Stomach (tissue), 19 donors: ENCODE measurements at places on chromosomes 5 and 9. TPM values are rescaled to one million over a fixed set of nuclear protein-coding genes. Genes with fewer than 3 reads are reported as not detected.
A peak's percentile ranks its signal among the peaks of the same experiment; 100 is the strongest.

DNA sequence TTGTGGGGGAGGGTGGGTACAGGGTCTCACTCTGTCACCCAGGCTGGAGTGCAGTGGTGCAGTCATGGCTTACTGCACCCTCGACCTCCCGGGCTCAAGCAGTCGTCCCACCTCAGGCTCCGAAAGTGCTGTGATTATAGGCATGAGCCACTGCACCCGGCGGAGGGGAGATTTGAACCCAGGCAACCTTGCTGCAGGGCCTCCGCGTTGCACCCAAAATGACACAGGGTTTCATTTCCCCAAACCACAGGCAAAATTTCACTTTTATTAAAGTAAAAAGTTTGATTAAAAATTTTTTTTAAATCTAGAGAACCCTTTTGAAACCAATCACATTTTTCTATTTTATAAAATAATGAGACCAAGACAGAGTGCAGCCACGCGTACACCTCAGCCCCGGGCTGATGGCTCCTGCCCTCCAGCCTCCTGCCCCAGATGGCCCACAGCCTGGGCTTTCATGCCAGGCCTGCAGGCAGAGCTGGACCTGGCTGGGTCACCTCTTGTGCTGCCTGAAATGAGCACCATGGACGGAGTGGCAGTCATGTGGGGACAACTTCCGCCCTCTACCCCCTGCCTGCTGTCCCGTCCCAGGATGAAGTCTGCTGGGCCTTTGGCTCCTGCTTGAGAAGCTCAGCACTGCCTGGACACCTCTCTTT, 30.5 kb downstream of the USP20 start:
- no peak for DNase-seq

GRCh38 chr9:109781541-109782197, 1.7 kb downstream of the PALM2AKAP2 start:
- peak; percentile 34 for DNase-seq

DNA sequence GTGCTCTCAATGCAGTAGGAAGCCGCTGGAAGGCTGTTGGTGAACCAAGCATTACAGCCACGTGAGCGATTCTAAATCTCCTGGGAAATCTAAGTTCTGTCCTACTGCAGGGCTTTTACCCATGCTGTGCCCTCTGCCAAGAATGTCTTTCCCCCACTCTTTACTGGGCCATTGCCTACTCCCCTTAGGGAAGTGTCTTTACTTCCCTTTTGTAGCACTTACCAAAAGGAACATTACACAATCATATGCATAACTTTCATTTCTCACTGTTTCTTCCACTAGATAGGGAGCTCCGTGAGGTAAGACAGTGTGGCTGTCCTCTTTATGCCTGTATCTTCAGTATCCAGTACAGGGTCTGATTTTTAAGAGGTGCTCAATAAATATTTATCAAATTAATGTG, 241.7 kb upstream of the NR4A3 start:
- no peak for DNase-seq

- DNase-seq: no peak
Observed at GRCh38 chr9:109120204-109120789, 550 bp upstream of the TMEM245 start.

DNA sequence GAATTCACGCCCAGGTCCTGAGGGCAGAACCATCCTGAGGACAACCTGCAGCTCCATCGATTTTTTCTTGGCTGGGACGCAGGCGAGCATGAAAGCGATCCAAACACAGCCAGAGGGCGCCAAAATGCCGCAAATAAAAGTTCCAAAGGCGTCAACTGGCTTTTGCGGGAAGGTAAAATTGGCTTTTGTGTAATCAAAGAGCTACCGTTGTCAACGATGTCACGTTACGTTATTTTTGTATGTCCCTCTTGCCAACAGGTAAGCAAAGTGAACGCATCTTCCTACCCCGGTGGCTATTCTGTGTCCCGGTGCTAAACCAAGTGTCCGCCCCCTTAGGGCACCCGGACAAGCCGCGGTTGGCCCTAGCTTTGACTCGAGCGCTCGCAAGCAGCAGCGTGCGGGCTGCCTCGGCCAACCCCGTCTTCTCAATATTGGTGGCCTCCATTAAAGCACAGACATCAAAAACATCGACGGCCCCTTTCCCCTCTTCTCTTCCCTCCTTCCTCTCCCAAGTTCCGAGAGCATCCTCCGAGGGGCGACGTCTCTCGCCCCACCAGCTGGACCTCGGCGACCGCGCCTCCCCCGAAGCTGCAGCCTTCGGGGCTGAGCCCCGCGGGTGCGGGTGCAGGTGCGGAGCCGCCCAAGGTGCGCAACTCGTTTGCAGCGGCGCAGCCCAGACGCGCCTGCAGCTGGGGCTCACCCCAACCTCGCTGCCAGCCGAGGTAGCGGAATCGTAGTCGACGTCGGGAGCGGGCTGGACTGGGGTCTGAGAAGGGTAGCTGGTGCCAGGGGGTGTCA, 1.1 kb upstream of the BASP1 start:
- peak; percentile 94 for DNase-seq

GRCh38 chr9:18684593-18685317, 210.8 kb downstream of the ADAMTSL1 start:
- no peak for DNase-seq

- no peak for DNase-seq
Observed at GRCh38 chr5:61697809-61698558, 365.9 kb downstream of the ZSWIM6 start.

DNA sequence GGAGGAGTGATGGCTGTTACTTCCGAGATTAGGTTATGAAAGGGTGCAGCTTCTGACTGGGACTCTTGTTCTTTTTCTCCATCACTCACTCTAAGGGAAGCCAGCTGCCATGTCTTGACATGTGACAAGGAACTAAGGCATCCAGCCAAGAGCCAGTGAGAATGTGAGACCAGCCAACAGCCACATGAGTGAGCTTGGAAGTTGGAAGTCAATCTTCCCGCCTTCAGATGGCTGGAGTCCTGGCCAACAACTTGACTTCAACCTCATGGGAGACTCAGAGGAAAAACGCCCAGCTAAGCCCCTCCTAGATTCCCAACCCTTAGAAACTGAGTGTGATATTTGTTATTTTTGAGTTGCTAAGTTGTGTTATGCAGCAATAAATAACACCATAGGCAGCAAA, 201.1 kb downstream of the SNX18 start:
- peak; percentile 30 for DNase-seq

DNA sequence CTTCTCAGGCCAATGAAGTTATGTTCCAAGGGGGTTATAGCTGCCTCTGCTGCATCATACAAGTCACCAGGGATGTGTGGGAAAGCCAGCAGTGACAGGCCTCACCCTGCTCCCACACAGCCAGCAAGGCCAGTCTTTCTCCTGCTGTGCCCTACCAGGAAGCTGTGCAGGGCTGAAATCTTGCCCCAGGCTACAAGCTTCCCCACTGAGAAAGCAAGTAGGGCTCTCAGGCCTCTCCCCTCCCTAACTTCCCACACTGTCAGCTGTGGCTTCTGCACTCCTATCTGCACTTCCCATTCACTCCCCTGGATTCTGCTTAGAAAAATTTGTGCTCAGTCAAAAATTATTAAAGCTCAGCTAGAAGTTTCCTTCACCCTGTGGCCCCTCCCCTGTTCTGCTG, 611.2 kb upstream of the ZNF608 start:
- no peak for DNase-seq

DNA sequence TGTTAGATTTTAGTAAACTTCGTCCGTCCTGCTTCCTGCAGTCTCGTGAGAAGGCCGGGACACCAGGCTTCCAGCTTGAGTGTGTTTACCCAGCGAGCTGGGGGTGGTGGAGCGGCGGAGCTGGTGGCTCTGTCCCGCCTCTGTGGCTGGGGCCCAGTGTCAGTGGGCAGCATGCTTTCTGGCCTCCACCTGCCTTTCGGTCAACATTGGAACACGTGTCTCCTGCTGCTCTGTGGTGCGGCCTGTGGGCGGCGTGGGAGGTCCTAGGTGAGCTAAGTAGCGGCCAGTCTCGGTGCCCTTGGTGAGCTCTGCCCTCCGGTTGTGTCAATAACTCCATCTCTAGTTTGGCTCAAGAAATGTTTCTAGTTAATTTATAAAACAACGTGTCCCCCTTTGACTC, 125.9 kb downstream of the GADD45G start:
- peak; percentile 87 for DNase-seq

DNA sequence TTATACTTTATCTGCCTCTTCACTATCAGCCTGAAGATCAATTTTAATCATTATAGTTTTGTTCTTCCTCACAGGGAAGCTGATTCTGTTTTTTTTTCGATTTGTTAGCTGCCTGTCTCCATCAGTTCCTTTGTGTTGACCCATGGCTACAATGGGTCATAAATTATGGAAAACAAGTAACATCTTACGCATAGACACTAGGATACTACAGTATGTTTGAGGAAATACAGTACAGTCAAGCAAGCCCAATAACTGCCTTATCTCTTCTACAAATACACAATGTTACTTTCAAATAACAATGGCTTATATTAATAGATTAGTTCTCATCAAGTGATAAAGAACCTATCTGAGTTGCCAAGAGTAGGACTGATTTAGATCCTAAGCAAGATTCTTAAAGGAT, 160.5 kb upstream of the FREM1 start:
- no peak for DNase-seq

GRCh38 chr5:66642538-66642937, 46.3 kb downstream of the MAST4 start:
- no peak for DNase-seq

DNA sequence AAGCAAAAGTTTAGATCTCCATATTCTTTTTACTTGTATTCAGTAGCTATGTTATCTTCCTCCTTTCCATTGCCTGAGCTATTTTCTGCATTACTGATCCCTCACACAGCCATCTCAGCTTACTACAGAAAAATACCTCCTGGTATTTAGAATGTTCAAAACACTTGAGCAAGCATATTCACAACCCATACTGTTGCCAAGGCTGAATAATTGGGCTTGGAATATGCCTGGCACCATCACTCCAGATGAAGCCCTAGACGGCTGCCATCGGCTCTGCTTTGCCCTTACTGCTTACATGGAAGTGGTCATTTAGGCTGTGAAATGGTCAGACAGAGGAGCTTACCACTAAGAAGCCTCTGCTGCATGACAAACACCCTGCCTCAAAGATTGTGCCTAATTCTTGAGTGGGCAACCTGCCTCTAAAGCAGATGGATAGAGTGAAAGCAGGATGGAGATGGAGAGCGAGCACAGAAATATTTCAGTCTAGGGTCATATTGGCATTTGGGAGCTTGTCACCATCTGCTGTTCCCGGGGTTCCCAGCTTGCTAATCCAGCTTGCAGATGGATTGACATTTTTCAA, 92.5 kb upstream of the TAS2R1 start:
- DNase-seq: no peak

- no peak for DNase-seq
Observed at GRCh38 chr5:2888520-2889060, 137.1 kb upstream of the IRX2 start.

DNA sequence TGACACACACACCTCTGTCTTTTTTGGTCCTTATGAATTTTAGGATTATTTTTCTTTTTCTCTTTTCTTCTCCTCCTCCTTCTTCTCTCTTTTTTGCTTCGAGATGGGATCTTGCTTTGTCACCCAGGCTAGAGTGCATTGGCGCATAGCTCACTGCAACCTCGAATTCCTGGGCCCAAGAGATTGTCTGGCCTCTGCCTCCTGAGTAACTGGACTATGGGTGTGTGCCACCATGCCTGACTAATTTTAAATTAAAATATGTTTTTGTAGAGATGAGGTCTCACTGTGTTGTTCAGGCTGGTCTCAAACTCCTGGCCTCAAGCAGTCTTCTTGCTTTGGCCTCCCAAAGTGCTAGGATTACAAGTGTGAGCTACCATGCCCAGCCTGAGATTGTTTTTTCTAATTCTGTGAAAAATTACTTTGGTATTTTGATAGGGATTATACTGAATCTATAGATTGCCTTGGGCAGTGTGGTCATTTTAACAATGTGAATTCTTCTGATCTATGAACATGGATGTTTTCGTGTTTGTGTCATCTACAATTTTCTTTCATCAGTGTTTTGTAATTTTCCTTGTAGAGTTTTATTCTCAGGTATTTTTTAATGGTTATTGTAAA, 7.7 kb downstream of the AHRR start:
- no peak for DNase-seq

DNA sequence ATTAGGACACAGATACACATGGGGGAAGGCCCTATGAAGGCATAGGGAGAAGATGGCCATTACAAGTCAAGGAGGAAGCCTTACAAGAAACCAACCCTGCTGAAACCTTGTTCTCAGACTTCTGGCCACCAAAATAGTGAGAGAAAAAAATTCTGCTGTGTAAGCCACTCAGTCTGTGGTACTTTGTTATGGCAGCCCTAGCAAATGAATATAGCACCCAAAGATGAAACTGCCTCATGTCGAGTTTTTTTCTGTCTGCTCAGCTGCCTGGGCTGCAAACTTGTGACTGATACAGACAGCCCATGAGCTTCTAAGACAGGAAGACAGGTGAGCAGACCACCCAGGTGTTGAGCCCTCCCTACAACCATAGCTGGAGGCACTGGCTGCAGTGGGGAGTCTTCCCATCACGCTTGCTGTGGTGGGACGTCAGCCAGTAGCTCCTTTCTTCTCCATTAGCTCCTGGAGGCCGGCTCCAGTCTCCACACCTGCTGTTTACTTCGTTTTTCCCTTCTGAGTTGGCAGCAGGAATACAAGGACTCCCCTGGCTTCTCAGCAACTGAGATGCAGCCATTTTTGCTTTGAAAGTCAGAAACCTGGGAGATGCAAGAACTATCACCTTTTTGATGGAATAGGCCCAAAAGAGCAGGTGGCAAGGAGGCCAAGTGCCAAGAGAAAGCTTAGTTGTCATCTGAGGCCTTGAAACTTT, 164.9 kb downstream of the SEMA6A start:
- no peak for DNase-seq

DNA sequence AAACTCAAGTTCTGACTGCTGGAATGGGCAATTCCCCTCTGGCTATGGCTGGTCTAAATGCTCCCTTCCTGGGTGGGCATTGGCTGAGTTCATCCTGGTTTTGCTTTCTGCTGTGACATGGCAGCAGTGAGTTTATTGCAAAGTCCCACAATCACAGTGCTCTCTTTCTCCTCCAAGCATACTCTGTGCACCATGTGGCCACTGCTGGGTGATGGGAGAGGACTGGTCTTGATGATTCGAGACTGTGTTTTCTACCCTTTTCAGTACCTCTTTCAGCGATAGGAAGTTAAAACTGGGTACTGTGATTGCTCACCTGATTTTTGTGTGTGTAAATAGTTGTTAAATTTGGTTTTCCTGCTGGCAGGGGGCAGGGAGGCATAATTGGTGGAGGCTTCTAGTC, 49.7 kb downstream of the FER start:
- DNase-seq: no peak

The ZNF618 gene
- total RNA-seq: 7.5 TPM

The ARL14EPL gene
- total RNA-seq: not detected

The TAF11L10 gene
- not detected for total RNA-seq

The SOHLH1 gene
- total RNA-seq: not detected

The LCN2 gene
- total RNA-seq: 383 TPM

The ITK gene
- total RNA-seq: 4.1 TPM

The NDOR1 gene
- 105 TPM for total RNA-seq

The ADGRD2 gene
- total RNA-seq: not detected

The SLC6A18 gene
- not detected for total RNA-seq

The SNX24 gene
- 19.3 TPM for total RNA-seq

The SH3RF2 gene
- total RNA-seq: 59.6 TPM

The ARHGEF37 gene
- 21.3 TPM for total RNA-seq
